Cerebellum (tissue), 4 donors: ENCODE measurements at places on chromosomes 16 and 17. TPM values are rescaled to one million over a fixed set of nuclear protein-coding genes. Genes with fewer than 3 reads are reported as not detected.

Gene FGF11
- total RNA-seq: 7.3 TPM

Gene TP53TG3D
- not detected for total RNA-seq

Gene SLFN14
- total RNA-seq: 0.18 TPM

Gene PRDM7
- total RNA-seq: not detected

Gene CLEC10A
- total RNA-seq: not detected

Gene KIF2B
- total RNA-seq: not detected

Gene VEZF1
- 64.8 TPM for total RNA-seq

- DNase-seq: peak; percentile 26
These were observed 4.7 kb downstream of the COQ7 start for GRCh38 chr16:19071811-19072777.

DNA sequence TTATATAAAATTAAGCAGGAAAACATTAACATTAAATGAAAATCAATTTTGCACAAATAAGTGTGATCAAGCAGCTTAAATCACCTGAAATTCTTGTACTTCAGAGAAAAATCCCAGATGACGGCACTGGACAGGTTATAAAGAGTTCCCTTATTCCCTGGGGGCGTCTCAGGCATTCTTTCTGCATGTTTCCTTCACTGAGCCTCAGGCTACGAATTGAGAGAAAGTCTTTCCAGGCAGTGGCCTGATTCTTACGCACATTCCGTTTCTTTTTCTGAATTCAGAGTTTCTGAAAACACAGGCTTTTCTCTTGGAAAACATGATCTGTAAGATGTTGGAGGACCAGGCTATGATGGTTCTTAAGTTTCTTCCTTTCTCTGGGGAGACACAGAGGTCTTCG, 22.1 kb upstream of the PITPNM3 start:
- no peak for DNase-seq

- DNase-seq: no peak
These were observed 57.7 kb upstream of the MAP3K14 start for GRCh38 chr17:45374501-45374900.

DNA sequence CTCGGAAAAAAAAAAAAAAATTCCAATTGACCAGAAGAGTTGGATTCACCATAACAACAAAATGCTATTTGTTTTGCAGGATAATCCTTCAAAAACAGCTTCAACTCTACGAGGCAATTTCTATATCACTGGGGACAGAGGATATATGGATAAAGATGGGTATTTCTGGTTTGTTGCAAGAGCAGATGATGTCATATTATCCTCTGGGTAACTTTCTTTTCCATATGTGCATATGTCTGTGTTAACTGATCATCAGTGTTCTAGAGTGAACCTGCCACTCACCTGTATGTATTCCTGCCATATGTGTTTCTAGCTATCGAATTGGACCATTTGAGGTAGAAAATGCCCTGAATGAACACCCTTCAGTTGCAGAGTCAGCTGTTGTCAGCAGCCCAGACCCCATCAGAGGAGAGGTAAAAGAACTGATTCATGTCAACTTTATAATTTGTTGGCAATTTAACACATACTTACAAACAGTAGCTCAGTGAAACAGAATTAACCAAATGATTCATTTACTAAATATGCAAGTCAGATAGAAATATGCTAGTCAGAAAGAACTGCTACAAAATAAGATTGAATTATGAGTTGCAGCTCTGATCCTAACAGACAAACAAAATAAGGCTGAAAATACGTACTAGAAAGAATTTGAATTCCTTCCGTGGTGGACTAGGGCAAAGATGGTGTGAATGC, 14.2 kb downstream of the ERI2 start:
- DNase-seq: no peak

DNA sequence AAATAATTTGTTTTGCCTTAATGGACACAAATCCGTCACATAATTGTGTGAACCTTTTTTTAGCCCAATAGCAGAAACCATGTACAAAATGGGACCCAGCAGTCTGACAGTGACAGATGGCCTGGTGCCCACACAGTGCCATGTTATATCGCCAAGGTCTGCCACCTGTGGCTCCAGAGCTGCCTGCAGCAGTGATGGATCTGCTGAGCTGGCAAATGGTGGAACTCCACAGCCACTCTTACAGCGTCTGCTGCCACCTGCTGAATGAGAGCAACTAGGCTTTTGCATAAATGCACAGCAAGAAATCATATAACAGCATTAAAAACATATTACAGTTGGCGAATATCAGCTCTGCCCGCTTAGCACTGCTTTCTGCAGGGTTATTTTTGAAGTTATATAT, 59.4 kb downstream of the NUP93 start:
- DNase-seq: peak; percentile 78

DNA sequence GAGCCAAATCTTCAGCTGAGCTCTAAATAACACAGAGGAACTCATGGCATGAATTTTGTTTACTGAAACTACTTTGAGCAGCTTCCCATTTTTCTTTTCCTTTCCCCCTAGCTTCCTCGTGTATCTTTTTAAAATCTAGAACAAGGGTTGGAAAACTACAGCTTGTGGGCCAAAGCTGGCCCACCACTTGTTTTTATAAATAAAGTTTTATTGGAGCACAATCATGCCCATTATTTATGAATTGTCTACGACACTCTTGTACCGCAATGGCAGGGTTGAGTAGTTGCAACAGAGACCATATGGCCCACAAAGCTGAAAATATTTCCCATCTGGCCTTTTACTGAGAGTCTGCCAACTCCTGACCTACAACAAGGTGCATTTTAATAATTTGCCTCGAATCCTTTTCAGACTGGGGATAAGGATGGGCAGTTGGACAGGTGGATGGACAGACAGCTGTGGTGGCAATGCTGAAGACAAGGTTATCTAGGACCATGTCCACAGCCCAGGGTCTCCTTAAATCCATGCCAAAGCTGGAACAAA, 87.7 kb downstream of the RMI2 start:
- DNase-seq: peak; percentile 80

DNA sequence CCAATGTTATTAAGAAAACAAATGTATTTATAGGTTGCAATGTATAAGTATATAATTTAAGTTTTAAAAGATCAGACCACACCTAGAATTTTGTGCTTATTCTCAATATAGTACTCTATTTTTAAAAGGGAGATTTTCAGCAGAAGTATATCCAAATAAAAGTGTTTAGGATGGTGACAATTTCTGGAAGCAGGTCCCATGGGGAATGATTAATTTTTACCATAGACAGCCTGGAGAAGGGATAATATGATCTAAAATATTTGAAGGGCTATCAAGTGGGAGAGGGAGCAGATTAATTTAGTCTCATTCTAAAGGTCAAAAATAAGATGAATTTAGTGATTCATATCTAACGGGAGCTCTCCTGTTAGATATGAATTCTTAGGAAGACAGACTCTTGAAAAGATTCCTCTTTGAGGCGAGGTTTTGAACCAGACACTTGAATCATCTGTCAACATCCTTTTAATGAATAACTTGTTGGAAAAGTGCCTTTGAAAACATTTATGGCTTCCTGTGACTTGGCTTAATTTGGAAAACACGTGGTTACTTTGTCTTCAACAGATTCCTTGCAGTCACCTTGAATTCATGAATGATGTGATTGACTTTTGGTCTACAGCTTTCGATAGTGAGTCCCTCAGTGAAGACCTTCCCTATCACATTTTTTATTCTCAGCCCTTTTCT, 29.3 kb upstream of the SMIM36 start:
- DNase-seq: no peak

GRCh38 chr16:79429381-79430190, 171.0 kb downstream of the MAF start:
- DNase-seq: peak; percentile 62

DNA sequence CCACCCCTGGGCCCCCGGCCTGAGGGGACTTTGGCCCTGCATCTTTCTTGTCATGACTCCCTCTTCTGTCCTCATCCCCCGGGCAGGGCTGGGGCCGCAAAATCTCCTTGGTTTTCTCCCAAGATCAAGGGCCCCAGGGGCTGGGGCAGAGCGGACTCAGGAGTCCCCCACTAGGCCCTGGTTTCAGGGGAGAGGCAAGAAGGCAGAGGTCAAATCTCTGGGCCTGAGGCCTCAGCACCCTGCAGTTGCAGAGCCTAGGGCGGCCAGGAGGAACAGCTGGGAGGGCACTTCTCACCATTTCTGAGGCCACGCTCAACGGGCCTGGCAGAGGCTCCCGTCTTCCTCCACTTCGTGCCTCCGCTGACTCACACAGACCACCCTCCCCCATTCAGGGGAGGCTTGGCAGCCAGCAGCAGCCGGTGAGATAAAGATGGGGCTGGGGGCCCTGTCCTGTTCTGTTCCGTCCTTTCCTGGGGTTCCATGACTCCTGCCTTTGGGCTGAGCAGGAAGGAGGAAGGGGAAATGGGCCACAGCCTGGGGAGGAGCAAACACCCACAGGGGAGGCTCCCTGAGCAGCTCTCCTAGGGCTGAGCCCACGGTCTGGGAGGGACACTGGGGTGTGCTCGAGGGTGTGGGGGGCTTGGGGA, 12.4 kb downstream of the ZSCAN10 start:
- no peak for DNase-seq

DNA sequence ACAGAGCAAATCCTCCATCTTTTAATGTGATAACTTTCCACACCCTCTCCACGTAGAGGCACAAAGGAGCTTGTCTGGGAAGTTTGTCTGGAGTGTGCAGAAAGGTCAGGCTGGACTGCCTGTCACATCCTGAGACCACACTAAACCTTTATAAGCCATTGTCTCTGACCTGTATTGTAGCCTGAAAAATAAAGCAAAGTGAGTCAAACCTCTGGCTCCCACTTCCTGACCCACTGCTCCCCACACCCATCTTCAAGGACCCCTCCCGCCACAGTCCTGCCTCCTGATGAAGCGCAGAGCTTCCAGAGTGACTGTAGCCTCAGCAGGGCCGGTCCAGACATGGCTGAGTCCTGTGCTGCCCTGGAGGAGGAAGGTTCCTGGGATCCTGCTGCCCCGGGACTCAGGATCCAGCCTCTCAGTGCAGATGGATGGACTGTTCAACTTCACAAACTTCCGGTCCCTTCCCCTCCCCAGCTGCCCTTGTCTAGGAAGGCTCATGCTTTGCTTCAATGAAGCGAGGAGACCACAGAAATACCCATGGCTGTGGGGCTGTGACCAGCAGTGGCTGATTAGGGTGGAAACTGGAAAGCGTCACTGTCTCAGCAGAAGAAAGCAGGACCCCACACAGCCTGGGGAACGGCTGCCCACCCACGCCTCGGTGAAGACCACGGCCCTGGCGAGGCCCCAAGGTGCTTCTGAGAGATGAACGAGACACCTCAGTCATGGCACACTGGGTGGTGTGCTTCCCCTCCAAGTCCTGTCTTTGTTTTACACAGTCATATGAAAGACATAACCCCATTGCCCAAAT, 30.9 kb upstream of the CLEC18B start:
- no peak for DNase-seq

DNA sequence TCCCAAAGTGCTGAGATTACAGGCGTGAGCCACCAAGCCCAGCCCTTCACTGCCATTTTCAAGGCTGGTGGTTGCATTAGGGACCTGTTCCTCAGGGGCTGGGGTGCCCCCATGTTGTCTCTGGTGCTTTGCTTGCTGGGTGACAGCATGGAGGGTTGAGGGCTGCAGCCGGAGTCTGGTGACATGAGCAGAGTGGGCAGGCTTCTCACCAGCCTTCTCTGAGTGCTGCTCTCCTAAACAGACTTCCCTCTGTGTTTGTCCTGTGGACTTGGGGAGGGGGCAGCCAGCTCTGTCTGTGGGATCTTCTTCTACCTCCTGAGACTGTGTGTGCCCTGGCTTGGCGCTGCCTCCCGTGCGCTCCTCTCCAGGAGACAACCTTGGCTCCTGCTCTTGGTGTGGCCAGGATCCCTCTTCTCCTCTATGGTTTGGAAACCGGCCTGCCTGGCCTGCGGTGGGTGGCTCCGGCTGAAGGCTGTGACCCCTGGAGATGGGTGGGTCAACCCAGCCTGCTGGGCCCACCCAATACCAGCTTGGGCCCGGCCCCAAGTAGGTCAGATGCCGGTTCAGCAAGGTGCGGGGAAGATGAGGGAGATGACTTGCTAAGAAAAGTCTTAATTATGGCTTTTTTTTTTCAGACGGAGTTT, 72.1 kb downstream of the PDPK1 start:
- DNase-seq: no peak

DNA sequence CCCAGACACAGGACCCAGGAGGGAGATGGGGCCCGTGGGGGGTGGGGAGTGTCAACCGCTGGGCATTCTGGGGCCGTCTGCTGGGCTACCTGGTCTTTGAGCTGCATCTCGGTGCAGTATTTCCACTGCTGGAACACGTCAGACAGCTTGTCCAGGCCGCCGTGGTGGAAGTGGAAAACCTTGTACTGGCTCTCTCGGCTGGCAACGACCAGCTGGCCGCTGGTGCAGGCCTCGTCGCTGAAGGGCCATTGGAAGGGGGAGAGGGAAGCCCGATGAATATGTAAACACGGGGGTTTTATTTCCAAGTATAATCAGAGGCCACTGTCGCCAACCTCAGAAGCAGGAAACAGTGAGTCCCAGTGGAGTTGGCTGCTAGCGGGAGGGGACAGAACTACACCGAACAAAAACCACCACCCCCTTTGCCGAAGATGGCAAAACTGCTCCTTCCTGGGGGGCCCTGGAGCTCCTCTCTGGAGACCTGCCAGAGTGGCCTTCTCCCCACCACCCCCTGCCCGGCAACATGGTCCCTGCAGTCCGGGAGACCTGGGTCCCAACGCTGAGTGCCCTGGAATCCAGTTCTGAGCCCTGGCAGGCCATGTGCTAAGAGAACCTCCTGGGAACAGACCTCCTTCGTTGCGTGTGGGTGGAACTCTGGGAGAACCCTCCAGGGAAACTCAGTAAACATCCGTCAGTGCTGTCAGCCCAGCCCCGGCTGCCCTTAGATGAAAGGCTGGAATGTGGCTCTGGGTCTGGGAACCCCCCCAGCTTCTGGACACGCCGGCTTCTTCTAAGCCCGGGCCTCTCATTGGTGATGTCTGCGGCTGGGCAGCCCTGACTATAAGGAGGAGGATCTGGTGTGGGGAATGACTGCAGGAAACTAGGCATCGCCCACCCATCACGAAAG, 84.1 kb downstream of the TBC1D16 start:
- DNase-seq: no peak

DNA sequence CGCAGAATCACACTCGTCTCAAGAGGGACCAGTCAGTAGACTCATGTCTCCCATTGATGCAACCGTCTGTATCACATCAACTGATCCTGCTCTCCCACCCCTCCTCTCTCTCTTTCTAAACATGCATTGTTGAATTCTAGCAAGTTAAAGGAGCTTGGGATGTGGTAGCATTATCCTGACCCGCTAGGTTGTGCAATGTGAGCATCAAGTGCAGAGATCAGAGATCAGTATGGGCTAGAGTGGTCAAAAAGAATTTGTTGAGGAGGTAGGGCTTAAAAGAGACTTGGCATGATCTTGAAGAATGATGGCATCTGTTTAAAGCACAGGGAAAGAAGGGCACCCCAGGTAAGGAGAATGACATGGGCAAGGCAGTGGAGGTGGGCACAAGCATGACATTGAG, 38.7 kb downstream of the PRSS54 start:
- DNase-seq: no peak

DNA sequence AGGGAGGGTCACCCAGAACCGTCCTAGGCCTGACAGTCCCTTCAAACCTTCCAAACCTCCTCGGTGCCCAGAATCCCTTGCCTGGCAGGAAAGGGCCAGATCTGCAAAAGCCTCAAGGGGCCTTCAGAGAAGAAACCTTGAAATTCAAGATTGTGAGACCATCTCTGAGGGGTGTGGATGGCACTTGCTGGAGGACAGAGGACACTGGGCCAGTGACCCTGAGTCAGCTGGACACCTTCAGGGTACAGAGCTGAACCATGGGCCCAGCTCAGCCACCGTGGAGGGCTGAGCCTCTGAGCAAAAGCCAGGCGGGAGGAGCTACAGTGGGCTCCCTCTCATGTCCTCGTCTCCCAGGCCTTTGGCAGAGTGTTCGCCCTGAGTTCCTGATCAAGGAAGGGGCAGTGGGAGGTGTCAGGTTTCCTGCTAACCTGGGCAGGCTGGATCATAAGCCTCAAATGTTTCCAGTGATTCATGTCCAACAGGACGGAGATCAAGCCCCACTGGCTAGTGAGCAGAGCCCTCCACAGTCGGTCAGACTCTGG, 3.0 kb downstream of the PDILT start:
- DNase-seq: no peak
